ENCODE measurements at places on chromosomes 2 and 18. TPM values are rescaled to one million over a fixed set of nuclear protein-coding genes. Genes with fewer than 3 reads are reported as not detected.

GRCh38 chr2:207616185-207616584, 9.0 kb downstream of the METTL21A start:
- no peak for DNase-seq

DNA sequence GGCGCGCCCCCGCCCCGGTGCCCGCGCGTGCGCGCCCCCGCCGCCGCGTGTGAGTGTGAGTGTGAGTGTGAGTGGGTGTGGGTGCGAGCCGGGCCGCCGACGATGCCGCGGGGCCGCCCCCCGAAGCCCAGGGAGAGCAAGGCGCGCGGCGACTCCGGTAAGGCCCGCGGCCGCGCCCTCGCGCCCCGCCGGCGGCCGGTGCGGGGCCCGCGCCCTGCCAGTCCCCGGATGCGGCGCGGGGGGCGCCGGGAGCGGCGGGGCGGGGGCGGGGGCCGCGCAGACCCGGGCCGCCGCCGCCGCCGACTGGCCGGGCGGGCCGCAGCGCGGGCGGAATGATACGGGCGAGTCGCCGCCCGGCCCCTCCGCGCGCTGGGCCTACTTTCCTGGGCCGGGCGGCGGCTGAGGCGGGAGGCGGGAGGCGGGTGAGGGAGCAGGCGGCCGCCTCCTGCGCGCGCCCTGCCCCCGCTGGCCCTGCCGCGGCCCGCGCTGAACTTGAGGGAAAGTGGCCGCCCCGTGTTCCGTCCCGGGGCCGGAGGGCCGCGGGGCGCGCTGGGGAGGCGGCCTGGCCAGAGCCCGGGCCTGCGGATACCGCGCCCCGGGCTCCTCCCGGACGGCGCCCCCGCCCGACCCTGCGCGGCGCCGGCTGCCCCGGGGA, at the start of gene ZNF236:
ZNF236 (plus strand) TSS at position 52 of the 655 bp plus-strand sequence; CDS start at position 103, 51 bp downstream.
- no peak for DNase-seq

GRCh38 chr2:222134654-222135053, 164.1 kb downstream of the PAX3 start:
- no peak for DNase-seq

GRCh38 chr2:100907832-100908231, 87.9 kb downstream of the NPAS2 start:
- DNase-seq, result no peak

GRCh38 chr2:65021709-65022108, 32.5 kb downstream of the SLC1A4 start:
- DNase-seq, result no peak

GRCh38 chr2:188324067-188324466, 32.4 kb downstream of the GULP1 start:
- no peak for DNase-seq

DNA sequence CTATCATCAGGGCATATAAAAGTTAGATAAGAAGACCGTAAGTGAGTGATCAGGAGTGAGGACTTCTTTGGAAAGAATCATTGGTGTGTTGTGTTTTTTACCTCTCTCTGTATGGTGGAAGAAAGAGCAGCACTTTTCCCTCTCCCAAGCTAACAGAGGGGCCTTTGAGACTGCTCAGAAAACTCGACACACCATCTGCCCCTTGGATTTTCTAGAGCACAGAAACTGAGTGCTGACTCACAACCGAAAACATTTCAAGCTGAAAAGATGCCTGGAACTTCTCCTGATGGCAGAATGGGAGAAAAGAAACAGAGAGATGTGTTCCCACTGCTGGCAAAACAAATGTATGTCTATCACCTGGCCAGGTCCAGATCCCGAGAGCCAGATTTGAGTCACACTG, 156.6 kb downstream of the DNAH7 start:
- no peak for DNase-seq

- no peak for DNase-seq
Measured at GRCh38 chr2:85162746-85163301, 29.6 kb downstream of the TCF7L1 start.

- DNase-seq, result no peak
Measured at GRCh38 chr2:17272652-17273525, 245.4 kb downstream of the RAD51AP2 start.

DNA sequence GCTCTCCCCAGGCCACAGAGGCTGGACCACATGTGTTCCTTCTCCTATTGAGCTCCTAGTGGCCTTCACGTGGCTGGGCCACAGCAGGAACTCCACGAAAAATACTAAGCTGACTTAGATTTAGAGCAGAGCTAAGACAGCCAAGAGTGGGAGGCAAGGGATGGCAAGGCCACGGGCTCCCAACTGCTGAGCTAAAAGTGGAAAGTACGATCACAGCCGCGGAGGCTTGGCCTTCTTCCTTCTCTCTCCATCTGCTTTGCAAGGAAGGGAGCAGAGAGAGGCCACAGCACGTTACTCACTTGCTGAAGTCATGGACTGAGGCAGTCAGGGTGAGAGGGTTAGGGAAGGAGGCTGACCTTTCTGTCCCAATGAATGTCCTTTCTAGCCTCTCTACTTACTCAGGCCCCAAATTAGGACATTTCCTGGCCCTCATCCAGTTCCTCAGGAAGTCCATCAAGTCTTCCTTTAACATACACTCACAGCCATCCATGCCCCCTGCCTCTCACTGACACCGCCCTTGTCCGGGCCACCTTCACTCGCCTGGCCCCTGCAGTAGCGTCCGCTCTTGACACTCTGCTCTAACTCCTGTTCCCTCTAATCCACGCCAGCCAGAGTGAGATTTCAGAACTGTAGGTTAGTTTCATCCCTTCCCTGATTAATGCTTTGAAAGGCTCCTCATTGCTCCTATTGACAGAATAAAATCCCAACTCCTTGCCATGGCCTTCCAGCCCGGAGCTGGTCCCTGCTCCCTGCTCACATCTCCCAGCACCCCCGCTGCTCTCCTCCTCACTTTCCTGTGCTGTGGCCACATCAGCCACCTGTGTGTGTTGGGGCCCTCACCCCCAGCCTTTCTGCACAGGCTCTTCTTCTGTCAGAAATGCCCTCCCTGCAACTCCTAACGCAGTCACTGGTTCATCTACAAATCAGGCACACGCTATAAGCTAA, 204.2 kb downstream of the CYP26B1 start:
- no peak for DNase-seq

The SCTR gene
- total RNA-seq, result not detected

The C2orf66 gene
- total RNA-seq, result not detected

The TTL gene
- total RNA-seq, result 30.9 TPM

The POTEC gene
- not detected for total RNA-seq

The BCL2 gene
- 22.9 TPM for total RNA-seq

All from thoracic aorta (tissue), 2 donors.